ENCODE measurements at places on chromosomes 7 and 10.
A peak's percentile ranks its signal among the peaks of the same experiment; 100 is the strongest.

GRCh38 chr10:24622781-24623301, 100.8 kb downstream of the ARHGAP21 start:
- no peak for DNase-seq

GRCh38 chr10:1928606-1929005, 191.3 kb upstream of the ADARB2 start:
- no peak for DNase-seq

DNA sequence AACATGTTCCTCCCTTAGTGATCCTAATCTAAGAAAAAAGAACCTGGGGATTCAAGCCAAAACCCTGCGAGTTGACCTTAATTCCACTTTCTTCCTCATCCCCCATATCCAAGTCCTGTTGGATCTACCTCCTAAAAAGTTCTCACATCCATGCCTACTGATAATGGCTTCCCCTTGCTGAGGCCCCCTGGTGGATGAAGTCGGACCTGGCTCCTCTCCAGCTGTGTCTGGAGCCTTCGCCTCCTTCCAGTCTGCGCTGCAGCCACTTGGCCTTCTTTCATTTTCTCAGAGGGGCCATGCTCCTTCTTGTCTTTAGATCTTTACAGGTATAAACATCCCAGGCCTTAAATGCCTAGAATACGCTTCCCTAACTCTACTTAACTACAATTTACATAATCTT, 8.1 kb downstream of the PDE1C start:
- no peak for DNase-seq

- no peak for DNase-seq
Observed at GRCh38 chr7:7966141-7966734, 2.4 kb upstream of the GLCCI1 start.

- DNase-seq, result peak; percentile 44
Observed at GRCh38 chr7:23696916-23697441, 13.0 kb upstream of the STK31 start.
